ENCODE measurements at places on chromosomes 3 and 15.

- no peak for DNase-seq
Observed at GRCh38 chr3:86244905-86245304, 746.0 kb downstream of the VGLL3 start.

DNA sequence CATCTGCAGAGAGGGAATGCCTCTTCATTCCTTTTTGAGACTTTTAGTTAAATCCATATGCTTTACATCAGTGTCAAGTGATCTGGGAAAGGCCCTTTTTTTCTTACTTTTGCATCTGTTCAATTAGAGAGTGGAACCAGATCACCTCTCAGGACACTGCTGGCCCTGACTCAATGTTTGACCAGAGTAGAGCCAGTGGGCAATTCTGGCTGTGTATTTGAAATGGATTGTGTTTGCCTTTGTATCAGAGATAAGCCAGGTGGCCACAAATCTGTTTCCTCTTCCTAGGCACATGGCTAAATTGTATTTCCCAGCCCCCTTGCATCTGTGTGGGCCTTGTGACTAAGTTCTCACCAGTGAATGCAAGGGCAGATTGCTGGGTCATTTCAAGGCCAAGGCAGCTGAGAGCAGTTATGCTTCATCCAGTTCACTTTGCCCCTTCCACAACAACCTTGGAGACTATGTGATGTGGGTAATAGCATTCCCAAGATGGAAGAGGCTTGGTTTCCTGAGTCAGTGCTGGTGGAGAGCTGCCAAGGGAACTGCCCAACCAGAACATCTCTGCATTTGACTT is 75.6 kb upstream of the CACNA2D3 start:
- DNase-seq, result no peak

- no peak for DNase-seq
Observed at GRCh38 chr3:138089091-138089490, 26.3 kb downstream of the DZIP1L start.

- no peak for DNase-seq
Observed at GRCh38 chr3:188812198-188812597, 359.6 kb upstream of the TPRG1 start.

DNA sequence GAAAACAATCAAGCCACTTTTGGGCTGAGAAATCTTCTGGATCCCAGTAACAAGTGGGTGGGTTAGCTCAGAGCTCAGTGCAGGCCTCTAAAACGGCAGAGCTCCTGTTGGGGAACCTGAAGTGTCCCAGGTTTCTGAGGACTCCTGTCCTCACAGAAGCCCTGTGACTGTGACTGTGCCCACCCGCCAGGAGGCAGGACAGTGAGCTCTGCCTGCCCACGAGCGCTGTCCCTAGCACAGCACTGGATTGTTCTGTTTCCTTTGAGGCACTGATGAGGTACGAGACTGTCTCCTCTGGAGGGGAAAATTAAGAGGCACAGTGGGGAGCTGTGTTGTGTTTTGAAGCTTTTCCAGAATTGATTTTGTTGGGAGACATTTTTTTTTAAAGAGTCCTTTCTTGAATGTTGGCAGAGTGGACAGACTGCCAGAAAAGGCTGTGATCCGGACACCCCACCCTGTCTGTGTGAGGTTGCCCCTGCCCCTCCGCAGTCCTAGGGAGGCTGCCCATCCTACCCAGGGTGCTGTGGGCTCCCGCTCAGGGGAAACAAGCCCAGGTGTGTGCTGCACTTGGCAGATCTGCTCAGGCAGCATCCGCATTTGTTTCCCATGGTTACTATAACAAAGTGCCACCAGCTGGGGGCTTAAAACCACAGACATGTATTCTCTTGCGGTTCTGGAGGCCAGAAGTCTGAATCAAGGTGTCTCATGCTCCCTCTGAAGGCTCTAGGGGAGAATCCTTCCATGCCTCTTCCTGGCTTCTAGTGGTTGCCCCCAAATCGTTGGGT is 66.6 kb upstream of the LARS2 start:
- no peak for DNase-seq

- DNase-seq, result no peak
Observed at GRCh38 chr15:65416845-65417416, 5.8 kb downstream of the IGDCC4 start.

GRCh38 chr3:96960661-96961330 is 146.4 kb downstream of the EPHA6 start:
- DNase-seq, result no peak

DNA sequence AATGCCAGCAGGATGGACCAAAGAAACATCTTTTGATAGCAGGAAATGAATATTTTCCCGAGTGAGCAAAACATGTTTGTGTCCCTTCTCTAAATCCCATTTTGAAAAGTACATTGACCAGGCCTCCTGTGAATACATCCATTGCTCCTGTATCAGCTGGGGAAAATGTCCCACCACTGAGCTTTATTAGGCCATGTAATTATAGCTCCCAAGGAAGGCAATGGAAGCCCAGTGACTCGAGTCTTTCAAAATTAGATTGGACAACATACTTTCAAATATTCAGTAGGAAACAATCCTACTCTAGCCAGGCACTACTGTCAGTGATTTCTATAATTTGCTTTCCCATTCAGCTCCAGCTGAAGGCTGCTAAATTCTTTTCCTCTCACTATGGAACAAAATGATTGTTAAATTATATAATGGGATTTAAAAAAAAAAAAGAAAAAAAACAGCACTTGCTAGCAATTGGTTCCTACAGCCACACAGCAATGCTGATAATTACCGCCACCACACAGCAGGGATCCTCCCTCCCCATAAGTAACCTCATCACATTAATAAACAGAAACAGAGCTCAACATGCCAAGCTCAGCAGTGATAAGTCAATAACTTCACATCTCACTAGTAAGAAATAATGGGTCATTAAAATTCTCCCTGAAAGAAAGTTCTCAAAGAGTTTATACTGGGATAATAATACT is 172.4 kb upstream of the SLC2A2 start:
- DNase-seq, result no peak

DNA sequence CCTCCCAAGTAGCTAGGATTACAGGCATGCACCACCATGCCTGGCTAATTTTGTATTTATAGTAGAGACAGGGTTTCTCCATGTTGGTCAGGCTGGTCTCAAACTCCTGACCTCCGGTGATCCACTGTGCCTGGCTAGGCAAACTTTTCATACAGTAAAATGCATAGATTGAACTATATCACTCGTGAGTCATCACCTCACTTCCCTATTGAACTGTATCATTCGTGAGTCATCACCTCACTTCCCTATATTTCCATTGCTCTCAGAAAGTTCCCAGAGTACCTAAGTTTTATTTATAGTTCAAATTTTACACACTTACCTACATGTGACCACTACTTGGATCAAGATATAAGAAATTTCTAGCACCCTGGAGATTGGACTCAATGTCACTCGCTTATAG is 73.6 kb upstream of the ACAD9 start:
- DNase-seq, result no peak

GRCh38 chr3:128448491-128448890 is 18.2 kb downstream of the DNAJB8 start:
- DNase-seq, result no peak

DNA sequence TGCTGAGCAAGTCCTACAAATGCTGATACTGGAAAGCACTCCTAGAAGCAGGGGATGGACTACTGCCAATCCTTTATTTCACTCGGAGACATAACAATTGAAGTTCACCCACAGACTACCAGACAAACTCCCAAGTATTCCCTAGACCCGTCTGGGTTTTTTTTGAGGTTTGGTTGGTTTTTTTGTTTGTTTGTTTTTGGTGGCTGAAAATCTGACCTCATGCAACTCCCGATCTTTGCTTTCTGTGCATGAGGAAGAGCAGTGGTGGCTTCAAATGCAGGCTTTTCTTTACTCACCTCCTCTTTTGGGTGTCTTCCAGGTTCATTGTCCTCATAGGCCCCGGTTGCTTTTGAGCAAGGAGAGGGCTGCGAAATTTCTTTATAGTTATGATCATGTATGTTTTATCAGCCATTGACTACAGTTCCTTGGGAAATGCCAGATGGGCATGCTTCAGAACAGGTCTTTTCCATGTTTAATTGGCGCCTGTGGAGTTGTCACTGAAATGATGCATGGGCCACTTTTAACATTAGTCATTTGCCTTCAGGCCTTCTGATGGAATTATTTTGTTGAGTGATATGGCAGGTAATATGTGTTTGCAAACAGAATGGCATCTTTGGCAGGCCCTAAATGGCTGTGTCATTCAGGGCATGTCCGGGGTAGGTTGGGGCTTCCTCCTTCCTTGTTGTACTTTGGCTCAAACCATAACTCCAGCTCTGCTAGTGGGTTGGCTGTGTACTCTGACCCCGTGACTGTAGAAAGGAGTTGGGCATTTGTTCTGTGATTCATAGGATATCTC is 81.3 kb upstream of the ZBED2 start:
- DNase-seq, result no peak

- DNase-seq, result peak; percentile 37
Observed at GRCh38 chr3:197555281-197556261, at the start of gene BDH1. BDH1 (minus strand) TSS chr3:197555968; CDS start chr3:197546443, 9,525 bp downstream.

- DNase-seq, result no peak
Observed at GRCh38 chr15:89412905-89413411, 78.3 kb upstream of the POLG start.

- DNase-seq, result no peak
Observed at GRCh38 chr3:153282355-153282754, 120.3 kb downstream of the RAP2B start.

DNA sequence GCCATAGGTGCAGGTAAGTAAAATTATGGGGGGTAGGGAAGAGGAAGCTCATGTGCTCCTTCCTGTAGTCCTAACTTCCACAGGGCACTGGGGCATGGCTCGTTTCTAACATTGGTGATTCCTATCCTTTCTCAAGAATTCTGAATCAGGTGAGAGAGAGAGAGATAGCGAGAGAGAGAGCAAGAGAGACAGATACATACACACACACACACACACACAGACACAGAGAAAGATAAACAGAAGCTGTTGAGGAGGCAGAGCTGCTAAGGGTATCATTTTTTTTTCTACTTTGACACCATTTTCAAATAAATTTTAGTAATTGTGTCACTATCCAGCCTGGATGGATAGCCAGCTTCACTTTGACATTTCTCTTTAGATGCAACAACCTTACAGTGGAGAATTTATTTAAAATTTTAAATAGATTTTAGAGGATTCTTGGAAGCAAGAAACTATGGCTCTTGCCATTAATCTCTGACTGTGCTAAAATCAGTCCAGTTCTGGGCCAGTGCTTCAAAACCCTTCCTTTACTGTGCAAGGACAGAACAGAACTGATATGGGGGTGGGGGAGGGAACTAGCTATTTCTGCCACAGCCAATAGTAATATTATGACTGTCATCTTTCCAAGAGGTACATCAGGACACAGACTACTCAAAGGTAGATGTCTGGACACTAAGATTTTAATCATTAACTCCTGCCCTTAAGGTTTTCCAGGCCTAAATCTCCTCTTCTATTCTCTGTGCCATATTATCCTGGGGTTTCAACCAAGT is 14.6 kb upstream of the RAMAC start:
- no peak for DNase-seq

- DNase-seq, result no peak
Observed at GRCh38 chr3:80434366-80434765, 666.6 kb upstream of the ROBO1 start.

- no peak for DNase-seq
Observed at GRCh38 chr3:122794483-122794778, 438 bp upstream of the SLC49A4 start.

GRCh38 chr15:39631357-39631756 is 50.5 kb downstream of the THBS1 start:
- DNase-seq, result no peak

DNA sequence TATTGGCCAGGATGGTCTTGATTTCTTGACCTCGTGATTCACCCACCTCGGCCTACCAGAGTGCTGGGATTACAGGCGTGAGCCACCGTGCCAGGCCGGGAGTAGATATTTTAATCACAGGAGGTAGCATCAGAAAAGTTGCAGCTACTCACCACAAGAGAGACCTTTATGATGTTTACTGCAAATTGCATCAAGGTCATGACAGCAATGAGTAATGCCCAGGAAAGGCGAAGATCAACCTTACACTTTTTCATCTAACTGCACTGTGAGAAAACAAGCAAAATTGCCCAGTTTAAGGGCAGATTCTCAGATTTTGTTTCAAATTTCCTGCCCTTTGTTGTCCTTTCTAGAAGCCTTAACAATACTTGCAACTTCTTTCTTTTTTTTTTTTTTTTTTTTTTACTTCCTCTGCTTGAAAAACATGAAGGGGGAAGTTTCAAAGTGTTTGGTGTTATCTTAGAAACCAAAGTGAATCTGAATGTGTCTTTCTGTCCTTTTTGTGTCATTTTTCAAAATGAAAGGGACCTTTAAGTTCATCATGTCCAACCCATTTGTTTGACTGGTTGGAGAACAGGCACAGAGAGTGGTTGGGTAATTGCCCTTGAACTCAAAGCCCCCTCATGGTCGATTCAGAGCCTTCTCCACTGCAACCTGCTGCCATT is 25.0 kb downstream of the TGFBR2 start:
- no peak for DNase-seq

DNA sequence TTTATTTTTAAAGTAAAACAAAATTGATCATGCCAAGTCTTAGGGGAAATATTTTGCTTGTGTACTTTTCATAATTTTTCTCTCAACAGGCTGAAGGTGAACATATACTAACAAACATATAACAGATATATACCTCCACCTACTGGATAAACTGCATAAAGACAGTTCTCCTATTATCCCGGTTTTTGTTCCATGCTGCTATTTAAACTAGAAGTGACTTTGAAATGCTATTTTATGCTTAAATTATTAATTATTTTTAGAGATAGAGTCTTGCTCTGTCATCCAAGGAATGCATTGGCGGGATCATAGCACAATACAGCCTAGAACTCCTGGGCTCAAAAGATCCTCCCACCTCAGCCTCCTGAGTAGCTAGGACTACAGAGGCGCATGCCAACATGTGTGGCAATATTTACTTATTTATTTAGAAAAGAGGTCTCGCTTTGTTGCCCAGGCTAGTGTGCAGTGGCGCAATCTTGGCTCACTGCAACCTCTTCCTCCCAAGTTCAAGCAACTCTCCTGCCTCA is 49.8 kb downstream of the ST3GAL6 start:
- DNase-seq, result no peak

DNA sequence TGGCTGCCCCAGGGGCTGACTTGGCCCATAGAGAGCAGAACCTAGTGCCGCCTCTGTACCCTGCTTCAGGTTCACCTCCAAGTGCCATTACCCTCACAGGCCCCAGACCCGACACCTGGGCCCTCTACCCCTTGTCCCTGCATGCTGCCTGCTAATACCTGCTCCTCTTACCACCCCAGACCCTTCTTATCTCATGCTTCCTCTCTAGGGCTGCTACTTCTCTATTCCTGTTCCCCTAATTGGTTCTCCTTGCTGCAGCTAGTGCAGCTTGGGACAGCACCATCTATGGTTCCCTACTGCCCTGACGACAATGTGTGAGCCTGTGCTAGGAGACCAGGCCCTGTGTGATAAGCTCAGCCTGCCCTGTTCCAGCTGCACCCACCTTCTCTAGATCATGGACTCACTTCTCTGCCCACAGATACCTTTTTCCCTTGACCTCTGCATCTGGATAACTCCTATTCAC is 15.3 kb downstream of the HDAC11 start:
- no peak for DNase-seq
